Tongue (tissue), 3 donors: ENCODE measurements at places on chromosomes 7 and 10. TPM values are rescaled to one million over a fixed set of nuclear protein-coding genes. Genes with fewer than 3 reads are reported as not detected.

Gene PTPRE
- total RNA-seq, result 20.9 TPM

Gene ATRNL1
- total RNA-seq, result 11.7 TPM

Gene GDF2
- total RNA-seq, result not detected

Gene TLX1
- 1.3 TPM for total RNA-seq

Gene CPN1
- total RNA-seq, result not detected

Gene PKD2L1
- total RNA-seq, result not detected

Gene NOLC1
- total RNA-seq, result 51.1 TPM

Gene SMURF1
- 16.5 TPM for total RNA-seq

Gene CYP2E1
- 0.31 TPM for total RNA-seq

Gene COL1A2
- 4,115 TPM for total RNA-seq

Gene PAPOLB
- 0.10 TPM for total RNA-seq

Gene KLF14
- 1.1 TPM for total RNA-seq

Gene ASAH2
- 1.2 TPM for total RNA-seq

Gene LANCL2
- total RNA-seq, result 23.6 TPM

Gene TOMM7
- total RNA-seq, result 162 TPM

Gene SLC29A4
- 11.2 TPM for total RNA-seq

Gene FAM180A
- total RNA-seq, result 1.4 TPM

Gene WEE2
- total RNA-seq, result not detected

Gene NOS3
- total RNA-seq, result 7.0 TPM

Gene NUTM2E
- 0.41 TPM for total RNA-seq

Gene UCN3
- not detected for total RNA-seq

Gene SHTN1
- 6.4 TPM for total RNA-seq

Gene EN2
- total RNA-seq, result not detected

Gene ZNF467
- total RNA-seq, result 4.2 TPM

Gene ADCYAP1R1
- total RNA-seq, result 8.3 TPM

Gene MINDY4
- total RNA-seq, result 8.5 TPM

Gene AKAP9
- total RNA-seq, result 170 TPM

Gene DMBT1
- 272 TPM for total RNA-seq

Gene LRGUK
- 1.6 TPM for total RNA-seq

Gene PILRA
- total RNA-seq, result 1.1 TPM

Gene DOCK4
- 34.9 TPM for total RNA-seq

Gene PRXL2A
- total RNA-seq, result 91.7 TPM

Gene CREB5
- 30.5 TPM for total RNA-seq

Gene SOSTDC1
- total RNA-seq, result 21.8 TPM

Gene ASB10
- 4.9 TPM for total RNA-seq

Gene CNPY1
- not detected for total RNA-seq

Gene ADAM22
- 16.7 TPM for total RNA-seq

Gene PLXNA4
- 5.7 TPM for total RNA-seq

Gene ASZ1
- not detected for total RNA-seq

Gene PNLIPRP2
- not detected for total RNA-seq

Gene GCK
- 2.9 TPM for total RNA-seq

Gene NYAP1
- 2.3 TPM for total RNA-seq

Gene TUBB8
- not detected for total RNA-seq

Gene HECW1
- total RNA-seq, result 0.51 TPM

Gene FAM25C
- total RNA-seq, result not detected

Gene HTR7
- 0.41 TPM for total RNA-seq

Gene UBE3C
- total RNA-seq, result 90.0 TPM
